ENCODE measurements at places on chromosomes 2 and 18.

GRCh38 chr18:2994603-2995432 lies 18.1 kb downstream of the LPIN2 start:
- no peak for DNase-seq

- no peak for DNase-seq
These were observed 98.6 kb upstream of the FANCL start for GRCh38 chr2:58339548-58340243.

- DNase-seq, result no peak
These were observed 59.8 kb downstream of the PMAIP1 start for GRCh38 chr18:59959606-59960005.

DNA sequence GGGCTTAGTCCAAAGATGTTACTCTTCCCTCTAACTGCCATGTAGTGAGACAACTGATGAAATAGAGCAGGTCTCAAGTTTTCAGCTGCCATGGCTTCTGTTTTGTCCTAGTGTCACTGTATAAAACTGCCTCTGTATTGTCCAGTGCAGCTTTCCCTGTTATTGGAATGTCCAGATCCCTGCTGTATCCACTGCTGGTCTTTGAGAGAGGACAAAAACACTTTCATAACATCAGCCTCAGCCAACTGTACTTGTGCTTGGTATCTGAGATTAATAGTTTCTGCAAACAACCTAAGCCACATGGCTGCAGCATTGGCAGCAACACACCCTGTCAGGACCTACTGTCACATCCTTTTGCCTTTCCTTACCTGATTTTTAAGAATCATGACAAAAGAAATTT lies 480.2 kb downstream of the LPIN1 start:
- no peak for DNase-seq

GRCh38 chr2:145323512-145323911 lies 803.6 kb upstream of the ZEB2 start:
- DNase-seq, result peak; percentile 22

DNA sequence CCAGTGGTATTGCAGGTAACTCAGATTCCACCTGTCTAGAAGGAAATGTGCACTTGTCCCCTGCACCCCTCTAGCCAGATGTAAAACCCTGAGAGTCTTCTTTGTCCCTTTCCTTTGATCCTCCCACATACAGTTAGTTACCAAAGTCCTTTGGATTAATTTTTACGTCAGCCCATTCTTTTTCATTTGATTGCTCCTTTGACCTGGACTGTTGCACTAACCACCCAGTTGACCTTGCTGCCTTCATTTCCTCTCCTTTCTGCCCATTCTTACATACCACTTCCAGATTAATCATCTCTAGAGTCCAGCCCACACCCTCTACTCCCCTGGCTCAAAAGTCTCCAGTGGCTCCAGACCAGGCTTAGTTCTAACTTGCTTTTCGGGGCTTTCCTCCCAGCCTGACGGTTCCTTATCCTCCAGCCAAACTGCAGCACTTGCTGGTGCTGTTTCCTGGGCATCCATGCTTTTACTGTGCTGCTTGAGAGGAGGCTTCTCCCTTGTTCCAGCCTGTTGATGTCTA lies 99.3 kb downstream of the SPTBN1 start:
- DNase-seq, result no peak

DNA sequence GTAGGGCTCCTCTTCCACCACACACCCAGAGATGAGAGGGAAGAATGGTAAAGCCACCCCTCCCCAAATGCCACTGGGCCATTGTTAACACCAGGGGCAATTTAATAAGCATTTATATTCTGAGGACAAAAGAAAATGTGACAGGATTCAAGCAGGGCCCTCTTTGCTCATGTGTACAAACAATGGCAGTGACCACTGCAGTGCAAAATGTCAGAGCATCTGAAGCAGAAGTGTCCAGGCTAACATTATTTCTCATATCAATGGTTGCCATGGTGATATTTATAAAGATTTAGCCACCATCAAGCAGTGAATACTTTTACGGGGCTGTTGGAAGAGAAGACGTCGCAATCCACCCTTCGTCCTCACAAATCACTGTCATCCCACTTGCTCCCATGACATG lies 10.8 kb upstream of the EPB41L3 start:
- no peak for DNase-seq

GRCh38 chr18:54906331-54907185 lies 52.7 kb downstream of the CCDC68 start:
- no peak for DNase-seq

- no peak for DNase-seq
These were observed 249.2 kb downstream of the TNS1 start for GRCh38 chr2:217753460-217754200.

DNA sequence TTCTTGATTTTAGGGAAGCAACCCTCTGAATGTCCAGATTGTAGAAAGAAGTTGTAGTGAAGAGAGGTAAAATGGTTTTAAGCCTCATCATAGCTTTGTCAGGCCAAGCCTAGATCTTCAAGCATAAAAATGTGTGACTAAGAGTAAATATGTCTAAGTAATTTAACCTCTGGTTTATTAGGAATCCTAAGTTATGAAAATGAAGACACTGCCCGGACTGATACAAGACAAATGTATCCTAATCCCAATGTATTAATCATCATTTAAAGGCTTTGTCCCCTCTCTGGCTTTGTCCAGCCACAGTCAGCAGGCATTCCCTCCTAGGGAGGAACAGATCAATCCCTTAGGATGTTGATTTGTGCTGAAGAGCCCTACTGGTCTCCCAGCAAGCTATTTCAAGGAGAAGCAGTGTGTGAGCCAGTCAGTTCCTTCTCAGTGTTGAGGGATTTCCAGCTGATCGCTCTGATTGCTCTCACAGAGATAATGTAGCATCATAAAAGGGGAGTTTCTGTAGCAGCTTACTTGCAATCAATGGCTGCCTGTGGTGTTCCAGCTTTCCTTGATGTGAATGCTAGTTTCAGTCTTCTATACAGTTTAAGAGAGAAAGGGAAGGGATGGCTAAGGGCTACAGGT lies 796.1 kb downstream of the EPHA4 start:
- DNase-seq, result no peak
